ENCODE measurements at places on chromosomes 12 and 14.
A peak's percentile ranks its signal among the peaks of the same experiment; 100 is the strongest.

- peak; percentile 60 for DNase-seq
Observed at GRCh38 chr14:85024931-85025330, 505.0 kb upstream of the FLRT2 start.

- no peak for DNase-seq
Observed at GRCh38 chr14:104149617-104150135, 11.3 kb downstream of the KIF26A start.

GRCh38 chr12:64120568-64120967 lies 101.5 kb downstream of the KICS2 start:
- no peak for DNase-seq

- DNase-seq = no peak
Observed at GRCh38 chr12:68405343-68405781, 73.2 kb upstream of the MDM1 start.

GRCh38 chr12:46380022-46380796 lies 7.6 kb upstream of the SLC38A2 start:
- DNase-seq = no peak

DNA sequence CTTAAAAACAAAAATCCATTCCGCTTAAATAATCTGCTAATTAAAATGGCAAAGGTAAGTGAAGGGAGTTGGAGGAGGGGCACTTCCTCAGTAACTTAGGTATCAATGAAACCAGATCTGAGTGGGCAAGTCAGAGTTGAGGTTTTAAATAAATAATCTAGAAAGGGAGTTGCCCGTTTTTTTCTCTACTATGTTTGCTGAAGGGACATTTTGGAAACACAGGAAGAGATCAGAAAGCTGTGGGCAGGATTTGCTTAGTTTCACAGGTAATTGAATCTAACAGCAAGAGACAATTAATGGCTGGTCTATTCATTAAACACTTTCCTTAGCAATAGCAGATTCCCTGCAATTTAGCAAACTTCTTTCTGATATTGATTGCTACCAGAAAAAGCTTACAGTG lies 186.0 kb upstream of the ABCD2 start:
- DNase-seq = no peak

GRCh38 chr14:74552623-74553022 lies 59.1 kb downstream of the ISCA2 start:
- peak; percentile 60 for DNase-seq

- DNase-seq = no peak
Observed at GRCh38 chr12:75311369-75311768, 18.8 kb downstream of the CAPS2 start.

GRCh38 chr12:32016680-32017482 lies 57.7 kb downstream of the RESF1 start:
- DNase-seq = no peak

- DNase-seq = no peak
Observed at GRCh38 chr12:114726092-114726710, 42.2 kb upstream of the TBX3 start.

GRCh38 chr14:95231966-95232633 lies 74.8 kb upstream of the DICER1 start:
- DNase-seq = no peak

GRCh38 chr14:84519836-84520235 lies 1010.1 kb upstream of the FLRT2 start:
- DNase-seq = no peak

DNA sequence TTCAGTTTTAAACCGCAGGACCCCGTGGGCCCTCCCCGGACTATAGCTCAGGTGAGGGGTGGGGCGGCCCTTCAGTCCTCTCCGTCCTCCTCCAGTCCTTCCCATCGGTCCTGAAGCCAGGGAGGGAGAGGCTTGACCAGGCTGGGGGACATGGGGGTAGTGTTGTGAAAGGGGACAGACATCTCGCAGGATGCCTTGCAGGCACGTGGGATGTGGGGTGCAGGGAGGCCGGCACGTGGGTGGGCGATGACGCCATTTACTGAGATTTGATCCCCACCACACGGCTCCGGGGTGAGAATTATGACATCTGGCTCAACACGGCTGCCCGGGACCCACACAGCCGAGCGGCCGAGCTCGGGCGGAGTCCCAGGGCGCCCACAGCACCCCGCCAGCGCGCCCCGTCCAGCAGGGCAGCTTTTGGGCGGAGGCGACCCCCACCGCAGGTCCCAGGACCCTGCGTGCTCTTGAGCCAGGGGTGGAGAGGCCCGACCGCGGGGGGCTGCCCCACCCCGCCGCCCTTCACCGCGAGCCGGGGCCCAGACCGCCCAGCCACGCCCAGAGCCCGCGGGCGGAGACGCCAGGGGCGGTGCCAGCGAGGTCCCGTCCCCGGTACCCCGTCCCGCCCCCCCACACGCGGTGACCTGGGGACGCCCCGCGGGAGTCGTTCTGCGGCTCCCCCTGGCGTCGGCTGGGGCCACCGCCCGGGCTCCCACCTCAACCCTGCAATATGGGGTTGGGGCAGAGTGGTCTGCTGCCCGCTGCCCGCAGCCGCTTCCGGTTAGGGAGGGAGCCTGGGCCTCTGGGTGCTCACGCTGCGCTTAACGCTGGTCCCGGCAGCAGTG lies 3.3 kb upstream of the EXOC3L4 start:
- DNase-seq = no peak

GRCh38 chr12:920676-921075 lies 28.8 kb downstream of the RAD52 start:
- no peak for DNase-seq

DNA sequence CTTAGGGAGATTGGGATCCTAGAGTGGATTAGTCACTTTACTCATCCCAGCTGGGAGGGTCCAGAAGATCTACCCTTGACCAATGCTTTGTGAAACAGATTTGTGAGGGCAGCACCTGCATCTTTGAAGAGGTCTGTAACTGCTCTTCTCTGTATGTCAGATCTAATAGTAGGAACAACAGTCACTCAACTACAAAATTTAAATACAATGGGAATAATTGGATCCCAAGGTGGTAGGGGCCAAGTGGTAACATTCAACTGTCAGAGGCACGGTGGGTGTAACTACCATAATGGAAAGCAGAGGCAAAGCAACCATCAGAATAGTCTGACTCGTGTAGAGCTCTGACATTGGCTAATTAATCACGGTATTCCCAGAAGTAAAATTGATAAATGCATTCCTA lies 55.8 kb downstream of the ITPR2 start:
- no peak for DNase-seq

- DNase-seq = no peak
Observed at GRCh38 chr14:95327558-95328374, 8.1 kb upstream of the CLMN start.

DNA sequence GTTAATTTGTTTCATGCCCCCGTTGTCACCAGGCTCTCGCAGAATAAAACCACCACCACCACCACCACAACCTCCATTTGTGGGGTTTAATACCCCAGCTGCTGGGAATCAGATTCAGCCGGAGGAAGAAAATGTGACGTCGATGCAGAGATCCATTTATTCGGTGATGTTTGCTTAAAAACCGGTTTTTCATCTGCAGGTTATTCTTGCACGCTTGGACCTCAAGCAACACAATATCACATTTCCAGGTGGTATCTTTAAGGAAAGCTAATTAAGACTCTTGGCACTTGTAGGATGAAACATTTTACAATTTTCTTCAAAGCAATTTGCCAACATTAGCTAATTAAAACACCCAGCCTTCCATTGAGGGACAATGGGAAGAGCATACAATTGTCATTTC lies 39.8 kb downstream of the SPRING1 start:
- no peak for DNase-seq
